ENCODE measurements at places on chromosomes 11 and 22.

GRCh38 chr11:35584321-35584720 lies 33.9 kb upstream of the FJX1 start:
- DNase-seq, result peak; percentile 80

- DNase-seq, result no peak
These were observed 30.2 kb upstream of the SCN3B start for GRCh38 chr11:123684601-123685000.

- peak; percentile 83 for DNase-seq
These were observed 1008.0 kb downstream of the FAM181B start for GRCh38 chr11:81725701-81726100.

DNA sequence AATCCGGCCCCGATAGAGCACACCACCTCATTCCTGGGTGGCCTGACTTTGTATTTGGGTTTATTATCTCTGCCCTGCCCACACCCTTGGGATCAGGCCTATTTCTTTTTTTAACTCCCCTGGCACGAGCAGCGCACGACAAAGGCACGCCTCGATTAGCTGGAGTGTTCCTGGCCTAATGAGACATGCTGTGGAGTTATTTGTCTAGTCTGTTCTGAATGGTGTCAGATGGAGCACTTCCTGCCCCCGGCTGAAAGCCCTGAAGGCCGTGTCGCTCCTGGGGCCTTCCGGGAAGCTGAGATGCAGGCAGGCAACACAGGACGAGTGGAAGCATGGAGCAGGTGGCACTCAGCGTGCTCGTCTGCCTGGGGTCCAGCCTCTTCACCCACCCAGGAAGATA lies 47.1 kb downstream of the LARGE1 start:
- peak; percentile 38 for DNase-seq

DNA sequence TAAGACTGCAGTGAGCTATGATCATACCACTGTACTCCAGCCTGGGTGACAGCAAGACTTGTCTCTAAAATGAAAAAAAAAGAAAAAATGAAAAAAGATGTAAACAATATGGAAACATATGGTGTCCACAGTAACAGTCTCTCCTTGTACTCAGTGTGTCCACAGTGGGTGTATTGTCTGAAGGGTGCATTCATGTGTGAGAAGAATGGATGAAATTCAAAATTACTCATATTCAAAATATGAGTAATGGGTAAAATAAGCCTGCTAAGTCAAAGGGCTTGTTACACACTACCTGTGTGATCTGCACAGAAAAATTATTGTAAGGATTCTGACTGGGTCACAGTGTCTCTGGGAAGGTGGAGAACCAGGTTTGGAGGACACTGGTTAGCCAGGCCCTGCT lies 26.9 kb downstream of the PPFIA1 start:
- DNase-seq, result peak; percentile 66

GRCh38 chr11:112949781-112950575 lies 11.2 kb upstream of the NCAM1 start:
- no peak for DNase-seq

DNA sequence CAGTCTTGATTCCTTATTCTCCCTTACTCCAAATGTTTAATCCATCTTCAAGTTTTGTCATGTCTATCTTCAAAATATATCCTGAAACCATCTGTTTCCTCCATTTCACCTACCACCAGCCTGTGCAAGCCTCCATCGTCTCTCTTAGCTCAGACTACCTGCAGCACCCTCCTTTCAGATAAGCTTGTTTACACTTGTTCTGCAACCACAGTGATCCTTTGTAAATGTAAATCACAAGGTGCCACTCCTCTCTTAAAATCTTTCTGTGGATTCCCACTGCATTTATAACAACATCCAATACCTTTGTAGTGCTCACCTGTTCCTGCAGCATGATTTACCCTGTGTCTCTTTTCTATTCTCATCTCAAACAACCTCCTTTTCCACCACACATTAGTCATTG lies 31.8 kb upstream of the GPR83 start:
- no peak for DNase-seq

DNA sequence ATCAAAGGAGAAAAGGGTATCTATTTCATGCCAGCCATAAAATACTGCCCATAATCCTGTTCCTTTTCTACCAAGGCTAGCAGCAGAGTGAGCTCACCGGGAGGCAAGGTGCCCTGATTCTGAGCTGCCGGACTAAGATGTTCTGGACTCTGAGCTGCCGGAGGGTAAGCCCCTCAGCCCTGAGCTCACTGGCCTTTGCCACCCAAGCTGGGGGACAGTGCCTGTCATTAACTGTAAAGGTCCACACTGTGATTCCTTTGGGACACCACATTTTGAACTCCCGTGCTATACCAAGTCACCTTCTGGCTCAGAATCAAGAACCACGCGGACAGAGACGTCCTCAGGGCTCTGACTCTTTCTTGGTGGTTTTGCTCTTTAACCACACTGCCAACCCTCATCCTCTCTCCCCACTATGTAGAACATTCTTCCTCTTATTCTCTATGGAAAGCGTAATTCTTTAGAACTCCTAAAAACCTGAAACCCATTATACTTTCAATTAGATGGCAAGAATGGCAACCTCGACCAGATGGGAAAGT lies 88.4 kb upstream of the BID start:
- no peak for DNase-seq

- no peak for DNase-seq
These were observed 3.5 kb upstream of the AMPD3 start for GRCh38 chr11:10451426-10452116.

- peak; percentile 48 for DNase-seq
These were observed 267.2 kb downstream of the NTM start for GRCh38 chr11:131637469-131638175.

GRCh38 chr11:8932564-8933180 lies at the start of gene C11orf16:
Gene C11orf16 (minus strand): TSS chr11:8932947. CDS start chr11:8932308, 639 bp downstream.
- no peak for DNase-seq

DNA sequence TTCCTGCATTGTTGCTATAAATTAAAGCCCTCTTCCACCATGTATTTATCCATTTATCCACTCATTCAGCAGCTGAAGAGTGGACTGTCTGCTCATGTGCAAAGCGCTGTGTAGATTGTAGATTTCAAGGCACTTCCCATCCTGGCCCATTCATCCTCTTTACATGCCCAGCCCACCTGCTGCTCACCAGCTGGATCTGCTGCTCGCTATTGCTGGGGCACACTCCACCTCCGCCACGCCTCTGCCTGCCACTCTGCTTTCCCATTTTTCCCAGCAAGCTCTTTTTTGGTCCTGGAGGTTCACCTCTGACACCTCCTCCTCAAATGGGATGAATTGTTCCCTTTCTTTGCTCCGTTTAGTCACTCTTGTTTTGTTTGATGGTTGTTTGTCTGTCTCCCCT lies 48.3 kb downstream of the CEP164 start:
- no peak for DNase-seq

DNA sequence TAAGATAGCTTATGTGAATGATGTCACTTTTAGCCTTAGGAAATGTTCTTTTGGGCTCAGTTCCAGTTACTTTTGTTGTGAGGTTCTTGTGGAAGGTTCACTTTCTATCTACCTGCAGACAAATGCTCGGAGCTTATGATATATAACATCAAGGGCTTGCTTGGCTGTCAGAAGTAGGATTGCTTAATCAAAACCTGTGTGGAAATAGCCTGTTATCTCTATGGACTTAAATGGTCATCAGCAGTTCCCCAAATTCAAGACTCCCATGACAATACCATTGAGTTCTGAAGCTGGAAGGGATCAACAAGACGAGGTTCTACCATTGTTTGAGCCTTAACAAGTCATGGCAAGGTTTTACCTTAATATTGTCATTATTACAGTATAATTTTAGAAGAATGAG lies 43.8 kb downstream of the FLI1 start:
- no peak for DNase-seq

DNA sequence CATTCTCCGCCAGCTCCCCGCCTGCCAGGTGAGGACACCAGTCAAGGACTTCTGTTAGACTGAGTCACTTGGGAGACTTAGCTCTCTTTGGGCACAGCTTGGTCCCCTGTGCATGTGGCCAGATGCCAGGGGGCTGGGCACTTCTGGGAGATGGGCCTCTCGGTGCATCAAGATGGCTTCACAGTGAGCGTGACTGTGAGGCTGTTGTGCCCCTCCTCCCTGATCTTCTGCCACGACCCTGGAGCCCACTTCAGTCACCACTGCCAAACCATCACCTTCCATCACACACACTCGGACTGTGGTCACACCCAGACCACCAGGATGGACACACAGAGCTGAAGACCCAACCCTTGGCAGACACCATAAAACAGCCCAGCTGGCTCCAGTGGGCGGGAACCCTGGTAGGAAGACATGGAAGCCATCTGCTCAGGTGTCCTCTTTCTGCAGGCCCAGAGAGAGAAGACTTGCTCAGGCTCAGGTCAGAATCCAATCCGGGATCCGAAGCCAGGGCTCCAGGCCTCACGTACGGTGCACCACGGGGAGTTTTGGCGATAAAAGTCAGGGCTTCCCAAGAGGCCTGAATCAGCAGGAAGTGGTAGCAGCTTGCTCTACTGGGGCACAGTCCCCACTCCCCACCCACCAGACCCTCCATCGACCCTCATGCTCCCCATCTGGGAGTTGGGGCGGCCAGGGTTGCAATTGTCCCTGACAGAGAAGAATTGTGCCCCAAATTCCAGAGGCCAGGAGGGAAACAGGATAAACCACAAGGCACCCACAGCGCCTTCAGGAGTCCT lies 29.8 kb upstream of the CD5 start:
- no peak for DNase-seq

All from fibroblast of skin of back (primary cell).